ENCODE measurements at places on chromosomes 7 and 10. TPM values are rescaled to one million over a fixed set of nuclear protein-coding genes. Genes with fewer than 3 reads are reported as not detected.

The SPDYE6 gene
- total RNA-seq = not detected

The VSIR gene
- 117 TPM for total RNA-seq

The MSMB gene
- total RNA-seq = 5.3 TPM

GRCh38 chr7:33423646-33424020 is 294.3 kb downstream of the BBS9 start:
- H3K27me3 ChIP-seq = no peaks in the 10 kb centered on the region
- no peak overlapping the region for H3K4me3 ChIP-seq
- H3K27ac ChIP-seq = no peak overlapping the region
- H3K36me3 ChIP-seq = no peaks in the 10 kb centered on the region

GRCh38 chr10:49398000-49398861 is 2.3 kb upstream of the DRGX start:
- H3K4me1 ChIP-seq = peaks cover 29% of the 10 kb centered on the region
- H3K27me3 ChIP-seq = peaks cover 83% of the 10 kb centered on the region
- peak; percentile 67 for DNase-seq
- no peaks in the 10 kb centered on the region for H3K36me3 ChIP-seq

GRCh38 chr10:4786043-4786839 is 39.8 kb upstream of the AKR1E2 start:
- no peak overlapping the region for H3K4me3 ChIP-seq
- no peaks in the 10 kb centered on the region for H3K27me3 ChIP-seq
- H3K27ac ChIP-seq = no peak overlapping the region
- no peaks in the 10 kb centered on the region for H3K4me1 ChIP-seq
- DNase-seq = no peak
